ENCODE measurements at places on chromosomes 6 and 20.

- no peak for DNase-seq
Measured at GRCh38 chr6:76839505-76839904, 623.8 kb downstream of the HTR1B start.

DNA sequence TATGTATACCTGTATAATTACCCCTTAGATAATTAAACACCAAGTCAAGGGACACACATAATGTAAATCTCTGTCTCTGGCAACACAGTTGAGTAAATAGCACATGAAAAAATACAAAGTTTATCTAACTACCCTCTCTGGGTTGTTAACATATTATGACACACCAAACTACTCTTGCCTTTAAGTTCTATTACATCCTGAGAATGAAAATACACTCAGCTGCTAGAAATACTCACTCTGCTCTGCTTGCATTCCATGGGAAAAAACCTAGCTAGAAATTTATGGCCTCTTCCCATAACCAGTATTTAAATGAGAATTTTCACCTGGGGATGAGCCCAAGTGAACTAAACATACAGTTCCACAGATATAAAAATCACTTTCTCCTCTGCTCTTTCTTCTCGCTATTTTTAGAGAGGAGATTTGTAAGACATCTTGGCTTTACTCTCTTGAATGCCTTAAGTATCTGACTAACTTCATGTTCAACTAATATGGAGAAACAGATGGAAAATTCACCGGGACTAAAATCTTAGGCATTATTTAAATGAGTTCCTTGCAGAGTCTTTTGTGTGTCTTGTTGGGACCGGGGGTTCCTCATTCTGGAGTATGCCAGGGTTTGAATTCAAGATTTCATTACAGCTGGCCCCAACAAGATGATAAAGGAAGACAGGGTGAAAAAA, 140.9 kb downstream of the GJA10 start:
- no peak for DNase-seq

DNA sequence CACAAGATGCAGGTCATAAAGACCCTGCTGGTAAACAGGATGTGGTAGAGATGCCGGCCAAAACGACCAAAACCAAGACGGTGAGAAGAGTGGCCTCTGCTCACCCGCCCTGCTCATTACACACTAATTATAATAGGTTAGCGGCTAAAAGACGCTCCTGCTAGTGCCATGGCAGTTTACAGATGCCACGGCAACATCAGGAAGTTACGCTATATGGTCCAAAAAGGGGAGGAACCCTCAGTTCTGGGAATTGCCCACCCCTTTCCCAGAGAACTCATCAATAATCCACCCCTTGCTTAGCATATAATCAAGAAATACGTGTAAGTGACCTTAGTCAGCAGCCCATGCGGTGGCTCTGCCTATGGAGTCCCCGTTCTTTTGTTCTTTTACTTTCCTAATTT, 17.6 kb downstream of the BHLHE23 start:
- DNase-seq: no peak

GRCh38 chr6:38697846-38698245, 5.1 kb downstream of the GLO1 start:
- no peak for DNase-seq

- no peak for DNase-seq
Measured at GRCh38 chr6:91198588-91199255, 611.9 kb upstream of the MAP3K7 start.

Measured in omental fat pad (tissue), 4 donors.